Esophagus muscularis mucosa (tissue), 4 donors: ENCODE measurements at places on chromosomes 4 and X. TPM values are rescaled to one million over a fixed set of nuclear protein-coding genes. Genes with fewer than 3 reads are reported as not detected.

TMPRSS11D gene
- not detected for total RNA-seq

AFM gene
- total RNA-seq: not detected

TBC1D19 gene
- total RNA-seq: 12.5 TPM

HELT gene
- not detected for total RNA-seq

TBC1D14 gene
- total RNA-seq: 47.4 TPM

DNASE1L1 gene
- total RNA-seq: 19.9 TPM

NDST4 gene
- not detected for total RNA-seq

TKTL1 gene
- not detected for total RNA-seq

DCAF8L2 gene
- total RNA-seq: not detected

CTAG2 gene
- total RNA-seq: not detected

TMSB15C gene
- 0.99 TPM for total RNA-seq

- DNase-seq: no peak
- no peaks in the 10 kb centered on the region for H3K27me3 ChIP-seq
- H3K27ac ChIP-seq: no peak overlapping the region
- H3K4me3 ChIP-seq: no peak overlapping the region
- H3K4me1 ChIP-seq: no peaks in the 10 kb centered on the region
- H3K36me3 ChIP-seq: no peaks in the 10 kb centered on the region
Measured at GRCh38 chr4:56038487-56039162, 89.9 kb downstream of the CEP135 start.

GRCh38 chr4:69025191-69025998 is 70.9 kb upstream of the UGT2B7 start:
- H3K4me1 ChIP-seq: no peaks in the 10 kb centered on the region
- H3K27ac ChIP-seq: no peak overlapping the region
- H3K36me3 ChIP-seq: no peaks in the 10 kb centered on the region
- DNase-seq: no peak
- no peaks in the 10 kb centered on the region for H3K27me3 ChIP-seq

GRCh38 chrX:118251271-118251670 is 94.6 kb upstream of the WDR44 start:
- no peaks in the 10 kb centered on the region for H3K27me3 ChIP-seq
- no peaks in the 10 kb centered on the region for H3K36me3 ChIP-seq
- no peak overlapping the region for H3K27ac ChIP-seq
- H3K4me3 ChIP-seq: no peak overlapping the region

- no peak overlapping the region for H3K27ac ChIP-seq
- no peak for DNase-seq
- H3K36me3 ChIP-seq: peaks cover 28% of the 10 kb centered on the region
- no peaks in the 10 kb centered on the region for H3K4me1 ChIP-seq
- no peak overlapping the region for H3K4me3 ChIP-seq
Measured at GRCh38 chrX:54470054-54470760, 25.8 kb downstream of the FGD1 start.

DNA sequence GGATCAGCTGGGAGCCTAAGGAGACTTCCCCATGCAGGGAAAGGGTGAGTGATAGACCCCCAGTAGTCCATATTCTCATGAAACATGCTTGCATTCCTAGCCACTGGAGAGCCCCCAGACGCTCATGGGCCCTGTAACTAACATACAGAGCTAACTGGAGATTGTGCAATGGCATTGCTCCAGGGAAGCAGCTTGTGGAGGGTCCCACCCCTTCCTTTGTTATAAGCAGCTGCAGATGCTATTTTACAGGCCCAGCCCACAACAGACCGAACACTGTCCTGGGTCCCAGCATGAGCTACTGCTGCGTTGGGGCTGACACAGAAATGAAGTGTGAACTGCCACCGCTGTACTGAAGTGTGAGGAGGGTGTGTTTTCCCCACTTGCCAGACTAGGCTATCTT is 1465.7 kb upstream of the DIAPH2 start:
- no peak for DNase-seq
- no peaks in the 10 kb centered on the region for H3K36me3 ChIP-seq
- H3K4me1 ChIP-seq: no peaks in the 10 kb centered on the region
- H3K4me3 ChIP-seq: no peak overlapping the region

DNA sequence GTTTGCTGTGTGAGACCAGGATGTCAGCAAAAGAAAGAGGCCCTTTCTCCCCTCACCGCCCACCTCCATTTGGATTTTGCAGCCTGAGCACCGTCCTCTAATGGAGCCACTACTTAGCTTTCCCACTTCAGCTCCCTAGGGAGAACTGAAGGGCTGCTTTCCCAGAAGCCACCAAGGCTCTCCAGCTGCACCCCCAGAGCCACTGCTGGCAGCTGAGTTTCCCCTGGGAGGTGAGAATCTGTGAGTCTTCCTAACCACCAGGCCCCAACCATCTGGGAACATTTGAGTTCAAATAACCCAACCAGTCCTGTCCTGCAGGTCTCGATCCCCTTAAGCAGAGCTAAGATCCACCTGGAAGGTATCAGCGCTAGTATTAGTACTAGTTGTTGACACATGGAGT is 173.1 kb upstream of the USP9X start:
- peaks cover 3% of the 10 kb centered on the region for H3K27me3 ChIP-seq
- H3K27ac ChIP-seq: no peak overlapping the region

DNA sequence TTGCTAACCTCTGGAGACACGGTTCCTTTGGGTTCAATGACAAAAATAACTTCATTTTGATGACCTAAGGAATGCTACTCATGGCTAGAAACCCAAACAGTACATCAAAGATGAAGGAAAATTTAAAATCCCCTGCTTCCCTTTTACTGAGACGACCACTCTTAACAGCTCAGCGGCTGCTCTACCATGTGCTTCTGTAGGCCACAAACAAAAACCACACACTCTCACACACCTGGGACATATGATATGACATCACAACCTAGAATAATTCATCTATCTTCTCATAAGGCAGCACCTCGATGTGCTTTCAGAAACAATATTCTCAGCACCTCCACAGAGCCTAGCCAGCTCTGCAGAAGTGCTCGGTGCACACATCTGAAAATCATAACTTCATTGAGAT is 34.7 kb downstream of the ABLIM2 start:
- H3K4me3 ChIP-seq: no peak overlapping the region
- no peaks in the 10 kb centered on the region for H3K4me1 ChIP-seq
- H3K27me3 ChIP-seq: no peaks in the 10 kb centered on the region

- H3K27me3 ChIP-seq: no peaks in the 10 kb centered on the region
- no peaks in the 10 kb centered on the region for H3K36me3 ChIP-seq
- H3K4me1 ChIP-seq: peaks cover 9% of the 10 kb centered on the region
- H3K4me3 ChIP-seq: no peak overlapping the region
Measured at GRCh38 chr4:138680989-138681604, 334.5 kb upstream of the NOCT start.

DNA sequence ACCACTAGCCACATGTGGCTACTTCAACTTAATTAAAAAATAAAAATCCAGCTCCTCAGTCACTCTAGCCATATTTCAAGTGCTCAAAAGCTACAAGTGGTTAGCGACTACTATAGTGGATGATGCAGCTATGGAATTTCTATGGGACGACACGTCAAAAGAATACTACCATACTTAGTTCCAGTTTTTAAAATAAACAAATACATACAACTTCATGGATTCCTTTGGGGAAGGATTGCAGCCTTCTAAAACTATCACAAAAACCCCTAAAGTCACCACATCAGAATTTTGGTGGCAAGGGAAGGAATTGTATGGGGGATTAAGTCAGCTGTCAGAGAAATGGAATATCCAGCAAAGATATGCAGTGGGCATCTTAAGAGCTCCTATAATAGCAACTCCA is 6.5 kb downstream of the ZNF280C start:
- no peak overlapping the region for H3K27ac ChIP-seq
- no peaks in the 10 kb centered on the region for H3K27me3 ChIP-seq
- no peak overlapping the region for H3K4me3 ChIP-seq
- no peak for DNase-seq
- H3K36me3 ChIP-seq: no peaks in the 10 kb centered on the region

GRCh38 chr4:119041396-119041795 is 94.2 kb upstream of the MYOZ2 start:
- DNase-seq: no peak
- H3K27ac ChIP-seq: peak overlapping the region; percentile 98
- no peak overlapping the region for H3K4me3 ChIP-seq
- H3K27me3 ChIP-seq: no peaks in the 10 kb centered on the region
- H3K4me1 ChIP-seq: peaks cover 53% of the 10 kb centered on the region

GRCh38 chrX:38409289-38409688 is 56.9 kb downstream of the OTC start:
- no peak overlapping the region for H3K27ac ChIP-seq
- no peak for DNase-seq
- H3K27me3 ChIP-seq: no peaks in the 10 kb centered on the region

GRCh38 chrX:131746491-131746968 is 202.7 kb downstream of the OR13H1 start:
- H3K4me3 ChIP-seq: no peak overlapping the region
- H3K27me3 ChIP-seq: no peaks in the 10 kb centered on the region
- no peaks in the 10 kb centered on the region for H3K4me1 ChIP-seq
- no peak overlapping the region for H3K27ac ChIP-seq
- no peak for DNase-seq
- H3K36me3 ChIP-seq: no peaks in the 10 kb centered on the region

DNA sequence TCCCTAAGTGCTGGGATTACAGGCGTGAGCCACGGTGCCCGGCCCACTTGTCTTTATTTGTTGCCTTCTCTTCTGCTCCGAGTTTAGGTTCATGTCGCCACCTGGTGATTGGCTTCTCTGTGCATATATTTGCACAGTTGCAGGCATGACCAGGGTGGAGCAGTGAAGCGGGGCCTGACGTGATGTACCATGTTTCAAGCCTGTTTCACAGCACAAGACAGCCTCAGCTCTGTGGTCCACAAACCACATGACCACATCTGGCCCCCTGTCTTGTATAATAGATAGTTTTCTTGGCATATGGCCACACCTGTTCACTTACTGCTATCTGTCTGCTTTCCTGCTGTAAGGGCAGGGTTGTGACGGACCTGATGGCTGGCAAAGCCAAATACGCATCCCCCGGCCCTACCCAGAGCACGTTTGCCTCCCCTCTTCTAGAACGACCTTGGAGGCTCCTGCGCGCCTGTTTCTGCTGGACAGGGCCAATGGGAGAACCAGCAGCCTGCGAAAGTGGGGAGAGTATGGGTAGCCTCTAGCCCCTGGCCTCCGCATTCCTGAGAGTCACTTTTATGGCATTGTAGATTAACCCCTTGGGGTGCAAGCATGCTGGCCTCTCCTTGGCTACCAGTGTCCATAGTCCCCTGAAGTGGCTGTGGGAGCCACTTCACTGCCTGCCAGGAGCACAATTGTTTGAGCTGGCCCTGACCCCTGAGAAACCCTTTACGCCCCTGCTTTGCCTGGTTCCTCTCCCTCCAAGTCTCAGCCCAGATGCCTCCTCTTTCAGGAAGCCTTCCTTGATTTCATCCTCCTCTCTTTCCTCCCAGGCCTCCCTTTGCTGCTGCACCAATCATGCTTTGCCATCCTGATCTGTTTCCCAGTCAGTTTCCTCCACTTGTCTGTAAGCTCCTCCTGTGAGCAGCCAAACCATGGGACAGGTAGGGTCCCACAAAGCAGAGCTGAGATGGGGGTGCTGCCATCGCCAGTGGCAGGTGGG is 6.0 kb upstream of the SH3TC1 start:
- H3K4me3 ChIP-seq: no peak overlapping the region
- H3K4me1 ChIP-seq: peaks cover 56% of the 10 kb centered on the region
- DNase-seq: no peak
- no peaks in the 10 kb centered on the region for H3K27me3 ChIP-seq
- H3K36me3 ChIP-seq: no peaks in the 10 kb centered on the region

DNA sequence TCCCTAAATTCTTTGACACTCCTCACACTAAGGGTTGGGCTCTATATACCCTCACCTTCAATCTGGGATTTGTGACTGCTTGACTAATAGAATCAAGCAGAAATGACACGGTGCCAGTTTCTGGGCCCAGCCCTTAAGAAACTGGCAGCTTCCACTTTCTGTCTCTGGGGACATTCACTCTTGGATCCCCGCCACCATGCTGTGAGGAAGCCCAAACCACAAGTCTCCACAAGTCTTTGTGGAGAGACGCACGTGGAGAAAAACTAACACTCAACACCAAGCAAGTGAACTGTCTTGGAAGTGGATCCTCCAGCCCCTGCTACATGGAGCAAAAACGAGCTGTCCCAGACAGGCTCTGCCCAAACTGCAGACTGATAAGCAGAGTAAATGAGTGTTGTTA is 1.1 kb upstream of the EDNRA start:
- H3K4me1 ChIP-seq: no peaks in the 10 kb centered on the region
- H3K27ac ChIP-seq: no peak overlapping the region
- H3K27me3 ChIP-seq: no peaks in the 10 kb centered on the region
- no peaks in the 10 kb centered on the region for H3K36me3 ChIP-seq
- DNase-seq: no peak

GRCh38 chrX:130110379-130111219 is at the start of gene ELF4:
TSS of gene ELF4 (minus strand) at chrX:130110497. CDS start at chrX:130081330, 29,167 bp downstream.
- peaks cover 20% of the 10 kb centered on the region for H3K4me1 ChIP-seq
- H3K27ac ChIP-seq: peak within 1 kb of the TSS; percentile 82
- DNase-seq: no peak
- H3K4me3 ChIP-seq: peak within 1 kb of the TSS; percentile 64
- no peaks in the 10 kb centered on the region for H3K27me3 ChIP-seq

GRCh38 chrX:129979207-129979920 is 3.1 kb upstream of the BCORL1 start:
- no peaks in the 10 kb centered on the region for H3K36me3 ChIP-seq
- peaks cover 12% of the 10 kb centered on the region for H3K4me1 ChIP-seq
- no peak for DNase-seq
- peak overlapping the region; percentile 84 for H3K27ac ChIP-seq

GRCh38 chr4:141713771-141714445 is 77.5 kb downstream of the IL15 start:
- H3K4me1 ChIP-seq: no peaks in the 10 kb centered on the region
- DNase-seq: no peak
- no peaks in the 10 kb centered on the region for H3K36me3 ChIP-seq
- no peak overlapping the region for H3K27ac ChIP-seq
- H3K4me3 ChIP-seq: no peak overlapping the region

GRCh38 chr4:87249332-87250019 is 29.1 kb upstream of the KLHL8 start:
- no peak overlapping the region for H3K27ac ChIP-seq
- H3K4me3 ChIP-seq: no peak overlapping the region
- H3K36me3 ChIP-seq: no peaks in the 10 kb centered on the region
- no peaks in the 10 kb centered on the region for H3K4me1 ChIP-seq
- no peak for DNase-seq

DNA sequence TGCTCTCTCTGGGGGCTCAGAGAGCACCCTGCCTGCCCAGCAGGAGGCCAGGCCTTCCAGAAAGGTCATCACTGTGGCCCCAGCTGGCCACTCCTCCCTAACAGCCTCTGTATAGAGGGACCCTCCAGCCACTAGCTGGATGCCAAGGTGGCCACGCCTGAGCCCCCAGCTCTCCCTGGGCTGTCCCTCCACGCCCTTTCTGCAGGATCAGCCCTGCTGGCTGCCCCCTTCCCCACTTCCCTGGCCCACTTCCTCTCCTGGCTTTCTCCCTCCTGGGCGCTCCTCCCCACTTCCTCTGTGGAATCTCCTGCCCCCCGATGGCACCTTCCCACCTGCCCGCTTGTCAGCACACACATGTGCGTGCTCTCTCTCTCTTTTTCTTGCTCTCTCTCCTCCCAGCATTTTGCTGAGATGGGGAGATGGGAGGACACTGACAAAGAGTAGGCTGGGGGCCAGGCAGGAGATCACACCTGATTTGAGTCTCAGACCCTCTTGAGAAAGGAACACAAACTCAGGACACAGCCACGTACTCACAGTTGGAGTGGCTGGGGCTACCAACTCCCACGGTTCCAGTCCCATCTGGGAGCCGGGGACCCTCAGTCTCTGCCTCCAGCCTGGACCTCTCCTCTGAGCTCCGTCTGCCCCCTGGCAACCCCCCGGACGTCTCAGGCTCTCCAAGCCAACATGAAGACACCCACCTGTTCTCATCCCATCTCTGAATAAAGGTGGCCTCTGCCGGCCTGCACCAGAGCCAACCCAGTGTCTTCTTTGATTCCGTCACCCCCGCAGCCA is 62.1 kb upstream of the AFAP1 start:
- peaks cover 9% of the 10 kb centered on the region for H3K36me3 ChIP-seq
- no peak for DNase-seq
- H3K27me3 ChIP-seq: no peaks in the 10 kb centered on the region
- H3K4me1 ChIP-seq: no peaks in the 10 kb centered on the region
- H3K4me3 ChIP-seq: no peak overlapping the region
